ENCODE measurements at places on chromosomes 7 and 10. TPM values are rescaled to one million over a fixed set of nuclear protein-coding genes. Genes with fewer than 3 reads are reported as not detected.

- H3K4me1 ChIP-seq = no peaks in the 10 kb centered on the region
- H3K4me3 ChIP-seq = no peak overlapping the region
- no peak for DNase-seq
- H3K27me3 ChIP-seq = no peaks in the 10 kb centered on the region
- H3K36me3 ChIP-seq = no peaks in the 10 kb centered on the region
These were observed 28.4 kb downstream of the KIAA1549 start for GRCh38 chr7:138952791-138953190.

- no peaks in the 10 kb centered on the region for H3K36me3 ChIP-seq
- no peak overlapping the region for H3K27ac ChIP-seq
- H3K4me3 ChIP-seq = no peak overlapping the region
- peaks cover 46% of the 10 kb centered on the region for H3K27me3 ChIP-seq
- peaks cover 27% of the 10 kb centered on the region for H3K4me1 ChIP-seq
These were observed 2.9 kb upstream of the RBM20 start for GRCh38 chr10:110641256-110641655.

GRCh38 chr7:139563856-139564255, 40.4 kb downstream of the CLEC2L start:
- H3K36me3 ChIP-seq = peaks cover 9% of the 10 kb centered on the region
- no peaks in the 10 kb centered on the region for H3K27me3 ChIP-seq
- H3K4me3 ChIP-seq = no peak overlapping the region
- peaks cover 9% of the 10 kb centered on the region for H3K4me1 ChIP-seq

The POU6F2 gene
- not detected for total RNA-seq

DNA sequence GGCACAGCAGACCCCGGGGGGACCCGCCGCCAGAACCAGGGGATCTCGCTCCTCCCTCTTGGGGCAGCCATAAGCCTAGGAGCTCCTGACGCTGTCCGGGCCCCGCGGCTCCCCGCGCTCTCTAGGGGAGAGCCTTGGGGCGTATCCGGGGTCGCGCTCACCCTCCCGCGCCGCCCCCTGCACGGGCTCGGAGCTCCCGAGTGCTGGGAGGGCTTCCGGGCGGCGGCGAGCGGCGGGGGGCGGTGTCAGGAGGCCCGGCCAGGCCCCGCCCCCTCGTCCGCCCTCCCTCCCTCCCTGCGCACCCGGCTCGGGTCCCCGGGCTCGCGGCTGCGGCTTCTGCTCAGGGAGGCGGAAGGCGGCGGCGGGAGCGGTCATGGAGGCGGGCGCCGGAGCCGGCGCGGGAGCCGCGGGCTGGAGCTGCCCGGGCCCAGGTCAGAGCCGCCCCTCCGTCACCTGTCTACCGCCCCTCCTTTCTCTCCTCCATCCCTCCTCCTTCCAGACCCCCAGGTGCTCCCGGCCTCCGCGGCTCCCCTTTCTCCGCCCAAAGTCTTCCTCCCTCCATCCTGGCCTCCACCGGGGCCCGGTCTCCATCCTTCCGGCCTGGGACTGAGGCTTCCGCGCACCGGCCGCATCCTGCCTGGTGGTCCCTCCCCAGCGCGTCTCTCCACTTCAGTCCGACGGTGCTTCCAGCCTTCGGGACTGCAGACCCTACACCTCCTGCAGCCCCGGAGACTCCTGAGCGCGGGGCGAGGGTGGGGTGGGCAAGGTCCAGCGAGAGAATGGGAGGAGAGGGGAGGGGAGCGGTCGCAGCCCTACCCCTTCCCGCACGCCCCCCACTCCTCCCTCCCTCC, at the start of gene CCDC136:
Gene CCDC136, plus strand, starts transcription at position 848 of the 851 bp plus-strand sequence. CDS start 444 bp downstream, outside the sequence.
- H3K4me3 ChIP-seq = peak within 1 kb of the TSS; percentile 82
- no peaks in the 10 kb centered on the region for H3K36me3 ChIP-seq
- peaks cover 3% of the 10 kb centered on the region for H3K27me3 ChIP-seq
- peaks cover 3% of the 10 kb centered on the region for H3K4me1 ChIP-seq
- no peak within 1 kb of the TSS for H3K27ac ChIP-seq

DNA sequence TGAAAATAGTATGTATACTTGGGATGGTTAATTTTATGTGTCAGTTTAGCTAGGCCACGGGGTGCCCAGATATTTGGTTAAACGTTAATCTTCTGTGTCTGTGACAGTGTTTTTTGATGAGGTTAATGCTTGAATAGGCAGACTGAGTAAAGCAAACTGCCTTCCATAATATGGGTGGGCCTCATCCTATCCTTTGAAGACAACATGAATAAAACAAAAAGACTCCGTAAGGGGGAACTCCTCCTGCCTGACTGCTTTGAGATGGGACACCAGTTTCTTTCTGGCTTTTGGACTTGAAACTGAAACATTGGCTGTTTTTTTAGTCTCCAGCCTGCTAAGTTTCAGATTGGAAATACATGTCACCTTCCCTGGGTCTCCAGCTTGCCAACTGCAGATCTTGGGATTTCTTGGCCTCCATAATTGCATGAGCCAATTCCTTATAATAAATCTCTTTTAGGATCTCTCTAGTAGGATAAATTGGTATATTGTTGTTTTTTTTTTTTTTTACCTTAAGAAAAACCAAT, 59.9 kb upstream of the GLCCI1 start:
- H3K27me3 ChIP-seq = no peaks in the 10 kb centered on the region
- peaks cover 4% of the 10 kb centered on the region for H3K4me1 ChIP-seq
- no peak overlapping the region for H3K4me3 ChIP-seq

The C10orf62 gene
- total RNA-seq = not detected

DNA sequence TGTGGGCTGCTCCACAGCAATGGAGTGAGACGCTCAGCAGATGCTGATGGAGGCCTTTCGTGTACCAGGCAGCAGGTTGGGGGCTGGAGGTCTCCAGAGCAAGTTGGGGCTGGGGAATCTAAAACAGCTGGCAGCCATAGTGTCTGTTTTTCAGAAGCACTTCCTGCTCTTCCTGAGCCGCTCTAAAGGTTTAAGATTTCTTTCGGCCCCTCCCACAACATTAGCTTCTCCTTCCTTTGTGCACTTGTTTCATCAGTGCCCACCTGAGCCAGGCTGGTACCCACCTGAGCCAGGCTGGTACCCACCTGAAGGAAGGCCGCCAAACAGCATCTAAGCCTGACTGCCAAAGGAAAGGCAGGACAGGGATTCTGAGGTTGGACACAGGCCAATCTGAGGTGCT, 18.4 kb upstream of the WAPL start:
- DNase-seq = no peak
- H3K27me3 ChIP-seq = no peaks in the 10 kb centered on the region
- H3K4me1 ChIP-seq = peaks cover 26% of the 10 kb centered on the region
- H3K4me3 ChIP-seq = no peak overlapping the region

The TACR2 gene
- not detected for total RNA-seq

DNA sequence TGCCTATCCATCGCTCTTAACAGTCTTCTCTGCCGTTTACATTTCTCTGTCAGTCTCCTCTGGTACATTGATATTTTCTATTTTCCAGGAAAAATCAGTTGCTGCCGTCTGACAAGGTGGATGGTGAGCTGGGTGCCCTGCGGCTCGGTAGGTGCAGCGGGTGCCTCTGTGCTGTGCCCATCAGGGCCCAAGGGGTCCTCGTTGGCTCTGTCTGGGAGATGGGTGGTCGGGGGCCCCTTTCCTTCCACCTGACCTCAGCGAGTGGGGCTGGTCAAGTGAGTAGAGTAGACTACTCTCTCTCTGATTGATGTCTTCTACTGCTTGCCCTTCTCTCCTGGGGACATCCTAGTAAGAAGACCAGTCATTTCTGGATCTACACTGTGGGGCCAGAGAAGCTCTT, 57.4 kb downstream of the MINDY4 start:
- peaks cover 13% of the 10 kb centered on the region for H3K4me1 ChIP-seq
- no peak for DNase-seq
- peaks cover 21% of the 10 kb centered on the region for H3K36me3 ChIP-seq
- H3K27me3 ChIP-seq = no peaks in the 10 kb centered on the region
- no peak overlapping the region for H3K4me3 ChIP-seq
- no peak overlapping the region for H3K27ac ChIP-seq
